ENCODE measurements at places on chromosomes 7 and 10.

DNA sequence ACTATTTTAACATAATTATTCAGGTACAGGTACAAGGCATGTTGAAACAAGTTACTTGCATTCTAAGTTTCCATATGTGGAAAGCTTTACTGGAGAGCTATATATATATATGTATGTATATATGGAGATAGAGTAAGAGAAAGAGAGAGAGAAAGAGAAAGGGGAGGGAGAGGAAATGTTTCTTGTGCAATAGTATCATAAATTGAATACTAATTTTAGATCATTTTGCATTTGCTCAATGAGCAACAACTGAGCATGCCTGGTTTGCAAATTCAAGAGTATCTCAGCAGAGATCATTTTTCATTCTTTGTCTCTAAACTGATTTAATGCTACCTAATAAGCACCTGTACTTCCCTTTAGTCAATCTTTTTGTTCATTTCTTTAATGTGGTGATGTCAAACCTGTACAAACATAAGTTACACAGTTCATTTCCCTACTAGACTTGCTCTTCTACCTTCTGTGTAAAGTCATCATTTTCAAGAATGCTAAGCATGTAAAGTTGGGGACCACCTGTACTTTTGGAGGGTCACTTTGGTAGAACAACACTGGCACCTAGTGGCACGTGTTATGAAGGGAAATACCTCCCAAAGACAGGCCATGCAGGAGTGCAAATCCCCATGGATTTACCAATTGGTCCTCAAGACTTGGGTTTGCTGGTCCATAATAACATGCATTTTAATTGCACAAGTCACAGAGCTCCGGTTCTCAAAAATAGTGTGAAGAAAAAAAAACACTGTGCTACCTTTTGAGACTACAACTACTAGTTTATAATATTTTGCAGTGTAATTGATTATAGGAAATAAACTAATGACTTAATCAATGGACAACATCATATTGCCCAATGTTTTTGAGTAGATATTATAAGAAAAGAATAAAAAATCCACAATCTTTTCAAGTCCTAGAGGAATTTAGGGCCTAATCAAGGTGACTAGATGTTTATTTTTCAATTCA is 431.2 kb upstream of the IGFBP3 start:
- peak; percentile 59 for DNase-seq

DNA sequence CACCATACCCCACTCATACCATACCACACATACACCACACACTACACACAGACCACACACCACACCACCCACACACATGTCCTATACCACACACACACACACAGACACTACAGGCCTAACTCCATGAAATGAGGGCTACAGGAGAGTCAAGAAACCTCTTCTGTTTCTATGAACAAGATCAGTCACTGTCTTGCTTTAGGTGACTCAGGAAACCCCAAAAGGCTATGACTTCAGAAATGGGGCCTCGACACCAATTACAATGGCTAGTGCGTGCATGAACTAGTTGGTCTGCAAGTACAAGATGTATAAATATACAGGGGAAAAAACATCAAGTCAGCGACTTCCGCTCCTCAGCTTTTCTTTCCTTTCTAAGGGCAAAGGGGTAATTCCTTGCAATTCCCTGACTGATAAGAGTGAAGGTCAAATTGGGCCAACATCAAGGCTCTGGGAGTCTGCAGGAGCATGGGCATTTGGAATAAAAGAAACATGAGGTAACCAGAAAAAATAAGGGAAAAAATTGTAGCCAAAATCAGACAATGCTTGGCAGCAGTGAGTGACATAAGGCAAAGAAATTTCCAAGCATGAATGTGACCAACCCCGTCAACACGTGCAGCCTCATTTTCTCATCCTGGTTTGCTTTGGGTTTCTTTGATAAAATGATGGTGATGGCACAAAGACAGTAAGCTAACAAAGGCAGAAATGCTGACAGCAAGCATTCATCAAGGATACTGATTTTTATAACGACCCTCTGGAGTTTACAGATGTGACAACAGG is 1.5 kb downstream of the PKD1L1 start:
- DNase-seq: no peak

GRCh38 chr7:108248821-108249220 is 118.7 kb upstream of the LAMB4 start:
- DNase-seq: no peak

GRCh38 chr10:62732841-62733653 is 71.5 kb upstream of the ADO start:
- peak; percentile 56 for DNase-seq

GRCh38 chr7:19026888-19027287 is 90.5 kb downstream of the TWIST1 start:
- DNase-seq: no peak

DNA sequence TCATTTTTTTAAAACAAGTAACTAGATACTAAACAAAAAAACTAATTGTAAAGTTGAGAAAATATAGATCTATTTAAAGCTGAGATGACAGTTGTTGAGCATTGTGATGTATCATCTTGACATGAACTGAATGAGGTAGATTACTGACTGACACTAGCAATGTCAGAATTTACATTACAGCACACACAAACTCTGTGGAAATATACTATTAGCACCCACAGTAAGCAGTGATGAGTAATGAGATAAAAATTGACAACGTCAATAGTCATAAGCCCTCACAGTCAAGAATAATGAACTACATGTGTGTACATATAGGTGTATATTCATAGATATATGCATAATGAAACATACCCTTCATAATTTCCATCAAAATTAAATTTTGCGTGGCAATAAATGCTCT is 368.4 kb downstream of the TFEC start:
- peak; percentile 49 for DNase-seq

DNA sequence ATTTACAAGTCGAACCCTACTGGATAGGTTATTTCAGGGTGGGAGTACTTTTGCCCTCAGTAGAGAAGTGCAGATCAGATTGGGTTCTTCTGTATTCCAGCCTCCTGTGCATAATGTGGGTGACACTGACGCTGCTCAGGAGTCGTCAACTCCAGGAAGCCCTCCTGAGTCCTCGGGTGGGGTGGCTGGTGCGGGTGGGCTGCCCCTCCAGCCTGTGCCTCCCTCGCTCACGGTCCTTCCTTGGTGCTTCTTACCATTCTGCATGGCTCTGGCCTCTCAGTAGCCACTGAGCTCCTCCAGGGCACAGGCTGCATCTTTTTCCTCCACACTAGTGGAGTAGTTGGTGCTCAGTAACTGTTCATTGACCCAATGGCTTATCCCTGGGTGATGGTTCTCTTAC is 4.3 kb downstream of the CDH23 start:
- no peak for DNase-seq

DNA sequence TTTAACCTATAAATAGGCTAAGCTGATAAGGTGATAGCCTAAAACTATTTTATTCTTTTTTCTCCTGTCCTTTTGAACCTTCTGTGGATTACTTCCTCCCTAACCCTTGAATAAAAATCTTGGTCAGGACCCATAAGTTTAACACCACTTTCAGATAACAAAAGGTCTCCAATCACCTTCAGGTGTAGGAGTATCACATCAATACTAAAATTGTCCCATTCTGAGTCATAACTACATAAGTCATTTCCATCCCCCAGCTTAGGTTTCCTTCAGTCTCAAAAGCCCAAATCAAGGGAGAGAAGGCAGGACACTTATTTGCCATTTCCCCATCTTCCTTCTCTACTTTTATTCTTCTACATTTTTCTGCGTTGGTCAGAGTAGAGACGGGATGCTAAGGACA is 56.9 kb upstream of the WNT16 start:
- DNase-seq: no peak

Data from fibroblast of skin of left quadriceps (primary cell).